ENCODE measurements at places on chromosomes 7 and 10.

DNA sequence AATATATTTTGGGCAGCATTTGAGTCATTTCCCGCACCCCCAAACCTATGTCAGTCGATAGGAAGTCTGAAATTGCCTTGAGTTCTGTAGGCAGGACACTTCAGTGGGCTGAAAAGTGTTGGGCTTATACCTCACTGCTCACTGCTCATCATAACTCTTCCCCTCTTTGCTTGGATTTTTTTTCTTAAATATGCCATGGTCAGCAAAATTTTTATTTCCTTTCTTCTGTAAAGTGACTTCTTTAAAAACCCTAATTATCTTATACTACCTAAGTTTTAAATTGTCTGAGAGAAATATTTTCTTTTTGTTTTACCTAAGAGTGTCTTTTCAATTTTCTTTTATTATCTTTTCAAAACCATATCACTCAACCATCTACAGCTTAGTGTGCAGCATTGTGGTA is 129.2 kb downstream of the KIF20B start:
- DNase-seq = no peak

GRCh38 chr7:116431787-116432526 is 67.6 kb upstream of the CAV2 start:
- no peak for DNase-seq

DNA sequence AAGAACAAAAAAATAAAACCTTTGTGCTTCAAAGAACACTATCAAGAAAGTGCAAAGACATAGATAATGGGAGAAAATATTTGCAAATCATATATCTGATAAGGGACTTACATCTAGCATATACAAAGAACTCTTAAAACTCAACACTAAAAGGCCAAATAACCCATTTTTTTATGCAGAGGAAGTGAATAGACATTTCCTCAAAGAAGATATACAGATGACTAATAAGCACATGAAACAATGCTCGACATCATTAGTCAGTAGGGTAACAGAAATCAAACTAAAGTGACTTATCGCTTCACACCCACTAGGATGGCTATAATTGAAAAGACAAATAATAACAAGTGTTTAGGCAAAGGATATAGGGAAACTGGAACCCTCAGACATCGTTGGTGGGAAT is 78.0 kb downstream of the MALSU1 start:
- no peak for DNase-seq

- no peak for DNase-seq
Observed at GRCh38 chr10:129278686-129279085, 188.4 kb upstream of the MGMT start.

DNA sequence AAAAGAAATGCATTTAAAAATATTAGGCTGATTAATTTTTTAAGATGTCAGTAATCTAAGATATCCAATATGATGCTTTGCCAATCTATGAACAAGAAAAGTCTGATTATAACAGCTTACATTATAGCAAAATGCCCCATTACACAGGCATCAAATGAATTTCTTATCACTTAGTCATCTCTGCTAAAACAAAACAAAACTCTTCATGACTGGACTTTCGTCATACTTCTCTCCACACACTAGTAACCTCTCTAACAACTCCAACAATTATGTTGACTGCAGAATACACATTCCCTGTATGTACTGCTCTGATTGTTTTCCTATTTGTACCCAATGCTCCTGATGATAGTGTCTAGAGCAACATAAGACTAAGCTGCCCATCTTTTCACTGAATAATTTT is 3.8 kb upstream of the MKI67 start:
- DNase-seq = no peak

DNA sequence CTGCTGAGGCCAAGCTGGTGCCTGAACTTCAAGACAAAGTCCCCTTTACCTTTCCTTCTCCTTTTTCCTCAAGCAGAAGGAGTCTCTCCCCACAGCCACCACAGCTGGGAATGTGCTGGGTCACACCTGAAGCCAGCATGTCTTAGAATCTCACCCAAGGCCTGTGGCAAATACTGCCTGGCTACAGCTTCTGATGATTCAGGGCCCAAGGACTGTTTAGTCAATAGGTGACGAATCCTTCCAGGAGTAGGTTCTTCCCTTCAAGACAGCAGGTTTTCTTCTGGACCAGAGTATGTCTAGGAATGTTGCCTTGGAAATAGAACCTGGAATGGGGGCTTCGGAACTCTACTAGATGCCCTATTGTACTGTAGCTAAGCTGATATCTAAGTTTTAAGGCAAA is 374.6 kb downstream of the KIF20B start:
- no peak for DNase-seq

- DNase-seq = no peak
Observed at GRCh38 chr7:122984021-122984420, 11.5 kb downstream of the TAS2R16 start.

DNA sequence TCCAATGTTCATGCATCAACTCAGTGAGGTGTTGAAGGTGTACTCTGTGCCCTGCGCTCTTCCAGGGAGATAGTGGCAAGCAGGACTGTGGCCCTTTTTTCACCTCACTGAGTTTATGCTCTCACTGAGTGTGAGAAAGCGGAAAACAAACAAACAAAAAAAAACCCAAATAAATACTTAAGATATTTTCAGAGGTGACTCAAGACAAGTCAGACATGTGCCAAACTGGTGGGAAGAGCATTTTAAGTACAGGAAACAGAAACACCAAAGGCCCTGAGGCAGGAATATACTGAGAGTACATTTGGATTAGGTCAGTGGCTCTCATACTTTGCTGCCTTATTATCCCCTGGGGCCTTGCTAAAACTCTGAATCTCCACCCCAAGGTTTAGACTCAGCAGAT is 111.9 kb upstream of the IGFBP3 start:
- DNase-seq = no peak

DNA sequence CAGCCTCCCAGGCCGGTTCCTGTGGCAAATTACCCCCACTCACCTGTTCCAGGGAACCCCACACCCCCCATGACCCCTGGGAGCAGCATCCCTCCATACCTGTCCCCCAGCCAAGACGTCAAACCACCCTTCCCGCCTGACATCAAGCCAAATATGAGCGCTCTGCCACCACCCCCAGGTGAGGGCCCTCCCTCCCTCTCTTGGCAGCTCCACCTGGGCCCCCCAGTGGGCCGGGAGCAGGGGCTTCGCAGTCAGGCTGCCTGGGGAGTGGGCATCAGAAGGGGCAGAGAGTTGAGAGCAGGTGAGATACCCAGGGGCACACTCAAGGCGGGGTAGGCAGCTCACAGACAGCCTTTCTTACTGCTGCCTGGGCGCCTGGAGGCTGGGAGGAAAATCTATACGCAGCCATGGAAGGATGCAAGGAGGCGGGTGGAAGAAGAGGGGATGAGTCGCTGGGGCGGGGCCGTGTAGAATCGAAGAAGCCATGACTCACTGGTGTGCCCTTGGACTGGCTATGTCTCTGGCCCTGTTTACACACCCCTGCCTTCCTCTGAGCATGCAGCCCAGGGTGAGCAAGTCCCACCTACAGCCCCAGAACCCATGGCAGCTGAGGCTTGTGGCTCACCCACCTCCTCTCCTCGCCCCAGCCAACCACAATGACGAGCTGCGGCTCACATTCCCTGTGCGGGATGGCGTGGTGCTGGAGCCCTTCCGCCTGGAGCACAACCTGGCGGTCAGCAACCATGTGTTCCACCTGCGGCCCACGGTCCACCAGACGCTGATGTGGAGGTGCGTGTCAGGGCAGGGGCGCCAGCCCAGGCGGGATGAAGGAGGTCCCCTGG is 48.6 kb upstream of the PPIF start:
- no peak for DNase-seq

DNA sequence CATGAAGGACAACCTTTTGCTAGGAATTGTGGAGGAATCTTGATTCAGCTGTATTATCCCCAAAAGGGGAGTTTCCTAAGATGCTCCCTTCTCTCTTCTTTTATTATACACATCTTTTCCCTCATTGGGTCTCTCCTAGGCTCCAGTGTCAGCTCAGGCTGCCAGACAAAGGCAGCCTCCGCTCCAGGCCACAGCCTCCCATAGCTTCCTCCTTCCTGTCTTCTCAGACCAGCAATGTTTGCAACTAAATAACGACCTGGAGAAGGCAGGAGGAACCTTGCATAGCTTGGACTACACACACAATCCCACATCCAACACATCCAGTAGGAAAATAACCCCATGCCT is 12.3 kb downstream of the SFXN3 start:
- DNase-seq = no peak

DNA sequence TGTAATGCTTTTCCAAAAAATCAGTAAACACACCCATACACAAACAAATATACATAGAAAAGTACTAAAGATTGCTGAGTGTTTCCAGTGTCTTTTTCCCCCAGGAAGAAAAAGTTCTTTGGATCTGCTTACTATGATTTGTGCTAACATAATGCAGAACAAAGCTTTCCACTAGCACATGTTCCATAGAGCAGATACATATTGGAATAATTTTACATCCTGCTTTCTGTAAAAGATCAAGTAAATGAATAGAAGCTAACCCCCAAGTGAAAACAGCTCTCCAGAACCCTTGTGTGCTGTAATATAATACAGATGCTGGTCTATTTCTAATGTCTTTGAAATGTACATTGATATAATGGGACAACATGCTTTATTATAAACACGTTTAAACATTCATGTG is 125.5 kb downstream of the PON1 start:
- DNase-seq = no peak

DNA sequence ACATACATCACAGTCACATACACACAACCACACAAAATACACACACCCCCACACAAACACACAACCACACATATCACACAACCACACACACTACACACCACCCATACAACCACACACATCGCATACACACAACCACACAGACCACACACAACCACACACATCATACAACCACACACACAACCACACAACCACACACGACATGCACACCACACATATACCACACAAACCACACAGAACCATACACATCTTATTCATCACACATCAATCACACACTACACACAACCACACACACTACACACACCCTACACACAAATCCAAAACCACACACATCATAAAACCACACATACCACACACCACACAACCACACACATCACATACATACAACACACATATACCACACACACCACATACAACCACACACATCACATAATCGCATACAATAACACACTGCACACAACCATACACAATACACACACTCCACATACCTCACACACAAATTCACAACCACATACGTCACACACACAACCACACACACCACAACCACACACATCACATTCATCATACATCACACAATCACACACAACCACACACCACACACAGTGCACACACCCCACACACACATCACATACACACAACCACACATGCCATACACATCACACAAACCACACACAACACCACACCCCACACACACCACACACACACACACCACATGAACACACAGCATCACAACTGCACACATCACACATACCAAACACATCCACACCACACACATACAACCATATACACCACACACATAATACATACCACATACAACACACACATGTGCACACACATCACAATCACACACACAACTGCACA is 30.4 kb downstream of the GPRIN2 start:
- no peak for DNase-seq

DNA sequence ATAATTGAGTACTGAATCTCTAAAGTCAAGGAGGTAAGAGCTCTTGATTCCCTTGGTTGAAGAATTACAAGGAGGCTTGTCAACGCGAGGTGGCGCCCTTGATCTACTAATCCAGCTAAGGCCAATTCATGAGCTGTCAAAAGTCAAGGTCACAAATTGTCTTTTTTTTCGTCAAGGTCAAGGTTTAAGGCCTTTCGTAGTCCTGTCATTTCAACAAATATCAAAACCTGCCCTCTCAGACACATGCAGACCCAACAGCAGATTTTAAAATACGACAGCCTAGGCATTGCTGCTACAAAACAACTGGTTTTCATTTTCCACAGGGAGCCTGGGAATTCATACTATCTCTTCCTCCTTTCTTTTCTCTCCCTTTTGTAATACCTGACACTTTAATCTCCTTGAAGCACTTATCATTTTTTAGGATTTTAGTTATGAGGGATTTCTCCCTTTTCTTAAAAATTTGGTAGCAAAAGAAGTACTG is 3.6 kb downstream of the HOXA13 start:
- peak; percentile 77 for DNase-seq

DNA sequence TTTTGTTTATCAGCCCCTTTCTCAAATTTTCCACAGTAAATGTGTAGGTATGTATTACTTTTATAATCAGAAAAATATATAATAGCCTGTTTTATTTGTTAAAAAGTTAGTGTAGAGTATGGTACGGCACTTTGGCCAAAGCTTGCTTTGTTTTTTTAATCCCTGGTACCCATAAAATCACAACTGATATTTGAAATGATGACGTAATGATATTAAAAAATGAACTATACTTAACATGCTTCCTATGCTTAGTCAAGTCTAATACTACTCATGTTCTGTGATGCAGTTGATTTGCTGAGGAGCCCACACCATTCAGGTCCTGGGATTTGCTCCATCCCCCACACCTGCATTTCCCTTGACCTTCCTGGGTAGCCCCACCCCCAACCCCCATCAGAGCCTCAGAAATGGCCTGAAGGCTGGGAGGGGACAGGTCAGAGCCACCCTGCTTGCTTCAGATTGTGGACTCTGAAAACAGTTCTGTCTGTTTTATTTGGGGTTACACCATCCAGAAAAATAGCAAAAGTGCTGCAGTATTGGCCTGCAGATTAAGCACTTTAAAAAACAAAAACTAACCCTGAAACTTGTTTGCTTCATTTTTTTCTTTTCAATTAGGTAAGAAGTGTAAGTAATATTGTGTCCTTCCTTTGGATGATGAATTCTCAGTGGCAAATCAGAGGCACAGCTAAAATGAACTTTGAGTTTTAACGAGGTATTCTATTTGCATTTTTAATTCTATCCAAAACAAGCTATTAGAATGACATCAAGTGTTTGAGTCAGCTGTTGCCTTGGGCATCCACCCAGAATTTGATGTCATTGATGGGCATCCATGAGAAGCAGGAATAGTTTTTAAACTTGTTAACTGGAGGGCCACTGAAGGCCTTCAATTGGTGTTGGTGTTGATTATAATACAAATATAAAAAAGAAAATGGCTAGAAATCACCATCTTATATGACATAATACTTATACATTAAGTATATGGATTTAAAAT is 23.3 kb downstream of the PLCE1 start:
- no peak for DNase-seq

GRCh38 chr7:3107889-3108570 is 64.4 kb upstream of the CARD11 start:
- no peak for DNase-seq

DNA sequence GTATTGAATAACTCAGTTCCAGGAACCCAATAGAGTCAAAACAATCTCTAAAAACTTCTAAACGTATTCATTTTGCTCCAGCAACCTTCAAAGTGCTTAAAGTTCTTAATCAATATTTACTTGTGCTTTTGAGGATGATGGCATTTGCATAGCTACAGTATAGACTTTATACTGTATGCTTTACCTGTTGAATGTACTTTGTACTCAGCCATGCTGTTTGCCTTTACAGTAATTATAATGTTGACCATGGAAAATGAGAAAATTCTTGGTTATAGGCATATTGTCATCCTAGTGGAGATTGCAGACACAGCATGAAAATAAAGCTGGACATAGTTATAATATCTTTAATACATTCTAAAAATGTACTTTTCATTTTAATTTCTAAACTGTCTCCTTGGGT is 762.7 kb upstream of the PHF14 start:
- DNase-seq = no peak

- DNase-seq = no peak
Observed at GRCh38 chr10:5466451-5467206, 32.7 kb downstream of the CALML5 start.

All from coronary artery (tissue), 2 donors.